ENCODE measurements at places on chromosomes 4 and X. TPM values are rescaled to one million over a fixed set of nuclear protein-coding genes. Genes with fewer than 3 reads are reported as not detected.

- peak; percentile 70 for DNase-seq
Observed at GRCh38 chrX:153969904-153970356, 1.7 kb downstream of the HCFC1 start.

- DNase-seq = no peak
Observed at GRCh38 chr4:147108409-147108808, 162.7 kb upstream of the TTC29 start.

DNA sequence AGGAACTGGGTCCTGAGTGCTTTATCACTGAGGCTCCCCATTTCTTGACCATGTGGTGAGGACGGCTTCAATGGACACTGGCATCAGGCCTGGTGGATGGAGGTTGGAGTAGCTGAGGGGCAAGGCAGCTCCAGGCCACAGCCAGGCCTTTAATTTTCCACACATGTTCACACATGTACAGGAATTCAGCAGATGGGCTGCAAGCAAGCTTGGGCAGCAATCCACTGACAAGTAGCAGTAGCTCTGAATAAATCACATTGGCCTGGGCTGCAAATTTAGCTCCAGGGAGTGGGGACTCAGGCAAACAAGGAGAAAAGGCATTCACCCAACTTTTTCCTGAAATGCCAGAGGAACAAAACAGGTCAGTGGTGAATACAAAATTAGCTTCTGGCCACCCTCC, 107.8 kb upstream of the SCML1 start:
- DNase-seq = no peak

DNA sequence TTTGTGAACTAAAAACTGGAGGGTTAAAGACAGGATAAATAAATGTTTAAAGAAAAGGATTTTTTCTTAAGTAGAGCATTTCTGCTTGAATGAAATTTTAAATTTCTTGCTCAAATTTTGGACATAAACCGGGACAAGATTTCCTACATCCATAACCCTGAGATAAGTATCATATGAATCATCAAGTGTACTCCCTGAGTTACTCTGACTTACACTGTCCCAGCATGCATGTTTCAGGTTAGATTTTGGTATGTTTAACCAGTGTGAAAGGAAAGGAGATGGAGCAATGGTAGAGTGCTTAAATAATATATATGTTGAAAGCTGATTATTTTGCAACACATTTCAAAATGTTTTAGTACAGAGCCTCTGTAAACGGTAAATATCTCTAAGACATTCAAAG, 175.2 kb downstream of the ADGRL3 start:
- no peak for DNase-seq

GRCh38 chr4:124433500-124433899, 279.0 kb downstream of the ANKRD50 start:
- DNase-seq = peak; percentile 25

DNA sequence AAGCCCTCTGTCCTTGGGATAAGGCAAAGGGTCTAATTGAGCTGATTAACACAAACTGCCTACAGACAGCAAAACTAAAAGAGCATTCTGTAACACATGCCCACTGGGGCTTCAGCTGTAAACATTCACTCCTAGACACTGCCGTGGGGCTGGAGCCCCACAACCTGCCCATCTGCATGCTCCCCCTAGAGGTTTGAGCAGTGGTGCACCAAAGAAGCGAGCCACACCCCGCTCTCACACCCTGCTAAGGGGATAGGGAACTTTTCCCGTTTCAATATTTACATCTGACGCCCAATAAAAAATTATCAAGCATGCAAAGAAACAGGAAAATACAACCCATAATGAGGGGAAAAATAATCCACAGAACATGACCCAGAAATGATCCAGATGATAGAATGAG, 46.9 kb upstream of the HSD17B10 start:
- DNase-seq = peak; percentile 25

DNA sequence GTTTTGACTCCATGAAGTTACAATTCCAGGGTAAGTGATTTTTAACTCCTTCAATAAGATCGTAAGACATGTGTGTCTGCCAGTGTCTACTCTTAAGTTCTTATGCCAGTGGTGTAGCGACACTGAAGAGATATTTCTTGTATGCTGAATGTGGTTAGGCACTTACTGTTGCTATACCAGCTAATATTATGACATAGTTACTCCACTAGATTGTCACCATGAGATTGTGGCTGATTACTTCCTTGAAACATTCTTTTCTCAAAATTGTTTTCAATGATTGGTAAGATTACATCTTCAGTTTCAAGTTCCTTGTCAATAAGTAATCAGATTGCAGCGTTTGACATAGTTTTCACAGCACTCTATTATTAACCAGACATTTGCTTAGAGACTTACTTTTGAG, 60.6 kb upstream of the PAGE5 start:
- DNase-seq = no peak

DNA sequence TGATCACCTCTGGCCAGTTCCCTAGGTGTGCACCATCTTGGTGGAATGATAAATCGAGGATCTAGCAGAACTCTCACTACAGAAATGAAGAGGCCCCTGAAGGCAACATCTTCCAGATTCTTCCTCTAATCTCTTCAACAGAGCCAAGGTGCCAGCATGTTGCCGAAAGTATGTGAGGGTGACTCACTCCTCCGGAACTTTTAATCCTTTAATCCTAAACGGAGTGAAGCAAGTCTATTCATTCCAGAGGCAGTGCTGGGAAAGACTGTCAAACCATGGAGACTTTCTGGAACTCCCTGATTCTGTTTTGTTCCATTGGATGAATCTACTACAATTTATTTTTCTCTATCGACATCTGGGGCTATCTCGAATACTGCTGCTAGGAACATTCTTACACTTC, 68.7 kb downstream of the SUPT20HL2 start:
- no peak for DNase-seq

GRCh38 chrX:30949554-30949953, 60.5 kb upstream of the TAB3 start:
- DNase-seq = no peak

GRCh38 chr4:42281324-42282020, 115.8 kb upstream of the SHISA3 start:
- no peak for DNase-seq

DNA sequence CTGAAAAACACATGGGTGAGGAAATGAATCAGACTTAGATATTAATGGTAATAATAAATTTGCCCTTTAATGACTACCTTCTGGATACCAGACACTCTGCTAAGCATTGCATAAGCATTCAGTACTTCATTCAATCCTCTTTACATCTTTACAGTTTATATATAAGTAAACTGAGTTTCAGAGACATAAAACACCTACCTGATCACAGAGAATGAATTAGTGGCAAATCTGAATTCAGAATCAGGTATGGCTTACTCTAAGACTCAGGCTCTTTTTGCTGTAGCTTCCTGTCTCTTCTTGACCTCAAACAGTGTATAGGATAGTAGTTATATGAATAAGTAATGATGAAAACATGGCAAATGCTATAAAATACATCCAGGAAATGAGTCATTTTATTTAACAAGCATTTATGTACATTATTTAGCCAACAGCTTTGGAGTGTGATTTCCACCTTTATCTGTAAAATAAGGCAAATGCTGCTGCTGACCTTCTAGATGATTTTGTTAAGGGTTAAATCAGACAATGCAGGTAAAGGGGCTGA, 83.9 kb downstream of the VEGFC start:
- DNase-seq = no peak

DNA sequence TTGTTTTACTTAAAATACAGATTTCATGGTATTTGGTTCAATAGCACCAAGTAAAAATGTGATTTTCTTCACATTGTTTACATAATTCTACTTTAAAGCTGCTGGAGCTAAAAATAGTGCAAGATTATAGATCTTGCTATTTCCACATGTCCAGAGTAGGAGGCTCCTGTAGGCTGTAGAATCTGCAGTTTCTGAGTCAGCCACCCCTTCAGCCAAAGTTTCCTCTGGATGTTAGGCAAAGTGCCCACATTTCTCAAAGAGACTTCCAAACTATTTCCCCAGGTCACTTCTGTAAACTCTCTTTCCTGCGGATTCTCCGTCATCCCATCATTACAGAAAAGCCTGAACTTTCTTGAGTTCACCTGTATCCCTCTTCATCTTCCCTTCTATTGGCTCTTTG, 342.5 kb upstream of the FSTL5 start:
- no peak for DNase-seq

- no peak for DNase-seq
Observed at GRCh38 chrX:83759872-83760271, 101.1 kb upstream of the CYLC1 start.

DNA sequence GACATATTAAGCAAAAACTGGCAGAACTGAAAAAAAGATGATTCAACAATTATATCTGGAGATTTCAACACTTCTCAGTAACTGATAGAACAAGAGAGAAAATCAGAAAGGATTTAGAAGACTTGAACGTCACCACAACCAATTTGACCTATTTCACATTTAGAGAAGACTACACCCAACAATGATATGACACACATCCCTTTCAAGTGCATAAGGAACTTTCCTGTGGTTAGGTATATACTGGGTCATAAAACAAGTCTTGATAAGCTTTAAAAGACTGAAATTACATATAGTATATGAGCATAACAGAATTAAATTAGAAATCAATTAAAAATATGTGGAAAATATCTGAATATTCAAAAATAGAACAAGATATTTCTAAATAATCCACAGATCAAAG, 201.2 kb upstream of the HAND2 start:
- DNase-seq = no peak

GRCh38 chr4:20044502-20044911, 207.2 kb upstream of the SLIT2 start:
- no peak for DNase-seq

- DNase-seq = no peak
Observed at GRCh38 chr4:125283707-125284279, 31.0 kb upstream of the FAT4 start.

GRCh38 chr4:78616046-78616498, 64.5 kb downstream of the ANXA3 start:
- no peak for DNase-seq

Gene TACC3
- 12.7 TPM for total RNA-seq

Gene AKAP4
- total RNA-seq = not detected

Gene PAGE5
- not detected for total RNA-seq

Gene SGCB
- total RNA-seq = 80.1 TPM

Gene MGARP
- 0.73 TPM for total RNA-seq

Gene APEX2
- 20.5 TPM for total RNA-seq

Gene HSFX2
- not detected for total RNA-seq
